ENCODE measurements at places on chromosomes 1 and 21. TPM values are rescaled to one million over a fixed set of nuclear protein-coding genes. Genes with fewer than 3 reads are reported as not detected.

GRCh38 chr1:83756984-83757717 is 241.8 kb downstream of the TTLL7 start:
- no peak overlapping the region for H3K4me3 ChIP-seq
- H3K27me3 ChIP-seq: no peaks in the 10 kb centered on the region
- H3K4me1 ChIP-seq: no peaks in the 10 kb centered on the region

- no peak overlapping the region for H3K27ac ChIP-seq
- no peak overlapping the region for H3K4me3 ChIP-seq
- H3K27me3 ChIP-seq: no peaks in the 10 kb centered on the region
- DNase-seq: no peak
- no peaks in the 10 kb centered on the region for H3K4me1 ChIP-seq
Observed at GRCh38 chr1:56017336-56017735, 562.0 kb downstream of the PLPP3 start.

Gene NHLH1
- not detected for total RNA-seq

Gene TRNP1
- not detected for total RNA-seq

Gene SYT6
- total RNA-seq: 0.17 TPM

DNA sequence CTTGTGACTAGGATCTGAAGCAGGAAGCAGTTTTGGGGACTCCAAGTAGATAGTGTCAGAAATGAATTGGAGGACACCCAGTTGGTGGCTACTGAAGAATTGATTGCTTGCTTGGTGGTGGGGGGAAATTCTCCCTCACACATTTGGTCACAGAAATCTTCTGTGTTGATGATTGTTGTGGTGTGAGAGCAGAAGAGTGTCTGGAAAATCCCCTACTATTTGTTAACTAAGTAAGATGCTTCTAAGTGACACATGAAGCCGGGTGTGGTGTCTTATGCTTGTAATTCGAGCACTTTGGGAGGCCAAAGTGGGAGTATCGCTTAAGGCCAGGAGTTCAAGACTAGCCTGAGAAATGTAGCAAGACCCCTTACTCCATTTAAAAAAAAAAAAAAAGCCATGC is 22.5 kb upstream of the IPP start:
- no peak overlapping the region for H3K4me3 ChIP-seq
- no peak overlapping the region for H3K27ac ChIP-seq
- H3K36me3 ChIP-seq: no peaks in the 10 kb centered on the region
- H3K4me1 ChIP-seq: no peaks in the 10 kb centered on the region

DNA sequence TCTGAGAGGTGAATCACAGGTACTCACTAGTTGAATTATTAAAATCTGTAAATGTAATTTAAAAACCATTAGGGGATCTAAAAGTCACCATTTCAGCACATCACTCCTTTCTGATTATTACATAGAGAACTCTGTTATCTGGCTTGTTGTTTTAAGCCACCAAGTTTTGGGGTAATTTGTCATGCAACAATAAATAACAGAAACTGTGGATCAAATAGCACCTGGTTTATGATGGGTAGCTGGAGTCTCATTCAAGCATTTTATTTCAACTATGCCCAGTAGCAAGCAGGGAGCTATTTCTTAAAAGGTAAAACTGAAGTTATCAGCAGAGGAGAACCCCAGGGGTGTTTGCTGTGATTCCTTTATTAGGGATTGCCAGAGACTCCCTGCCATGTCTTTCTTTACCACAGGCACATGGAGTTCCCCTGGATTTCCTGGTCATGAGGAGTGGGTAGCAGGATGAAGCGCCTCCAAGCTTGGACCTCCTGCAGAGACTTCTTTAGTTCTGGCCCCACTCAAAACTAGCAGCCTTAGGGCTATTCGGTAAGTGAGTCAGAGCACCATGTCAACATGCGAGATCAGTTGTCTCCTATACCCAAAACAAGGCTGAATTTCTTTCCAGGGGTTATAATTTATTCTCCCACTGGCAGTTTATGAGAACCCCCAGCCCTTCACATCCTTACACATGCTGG is 179.2 kb downstream of the GIPC2 start:
- H3K4me1 ChIP-seq: no peaks in the 10 kb centered on the region
- no peak overlapping the region for H3K4me3 ChIP-seq
- H3K27ac ChIP-seq: no peak overlapping the region
- H3K27me3 ChIP-seq: peaks cover 2% of the 10 kb centered on the region

GRCh38 chr1:191993549-191993948 is 164.7 kb upstream of the RGS18 start:
- H3K4me1 ChIP-seq: no peaks in the 10 kb centered on the region
- no peak overlapping the region for H3K4me3 ChIP-seq
- H3K27me3 ChIP-seq: no peaks in the 10 kb centered on the region
- DNase-seq: no peak

DNA sequence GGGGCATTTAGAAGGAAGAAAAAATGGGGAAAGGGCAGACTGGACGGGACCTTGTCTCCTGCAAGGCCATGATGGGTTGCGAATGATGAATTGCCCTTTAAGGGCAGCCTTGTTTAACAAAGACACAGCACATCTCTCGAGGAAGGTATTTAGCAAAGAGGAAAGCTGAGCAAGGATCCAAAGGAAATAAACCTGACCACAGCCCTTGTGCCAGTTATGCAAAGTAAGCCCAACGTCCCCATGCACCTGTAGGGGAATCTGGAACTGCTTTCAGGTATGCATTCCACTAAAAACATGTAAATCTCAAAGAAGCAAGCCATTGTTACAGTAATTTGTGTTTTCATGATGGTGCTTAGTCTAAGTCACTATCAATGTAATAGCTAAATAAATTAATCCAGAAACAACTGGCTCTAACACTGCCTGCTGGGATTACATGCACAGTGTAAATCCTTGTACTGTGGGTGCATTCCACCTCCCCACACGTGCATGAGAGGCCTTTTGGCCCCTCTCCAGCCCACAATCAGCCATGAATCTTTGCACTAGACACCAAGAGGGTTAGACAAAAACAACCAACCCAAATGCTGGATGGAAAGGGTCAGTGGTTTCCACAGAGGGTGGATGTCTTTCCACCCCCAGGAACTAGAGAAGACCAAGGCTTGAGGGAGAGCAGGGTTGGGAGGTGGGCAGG is 228.8 kb upstream of the KAZN start:
- DNase-seq: no peak
- H3K36me3 ChIP-seq: no peaks in the 10 kb centered on the region
- no peaks in the 10 kb centered on the region for H3K4me1 ChIP-seq

- DNase-seq: no peak
- no peak within 1 kb of the TSS for H3K27ac ChIP-seq
- no peak within 1 kb of the TSS for H3K4me3 ChIP-seq
- H3K4me1 ChIP-seq: peaks cover 36% of the 10 kb centered on the region
- peaks cover 31% of the 10 kb centered on the region for H3K27me3 ChIP-seq
Observed at GRCh38 chr1:6419804-6420453, at the start of gene HES2. HES2 (minus strand) TSS chr1:6419919; CDS start chr1:6419820, 99 bp downstream.

Gene ZNF648
- total RNA-seq: not detected

- DNase-seq: no peak
- H3K4me3 ChIP-seq: no peak overlapping the region
- no peak overlapping the region for H3K27ac ChIP-seq
- H3K4me1 ChIP-seq: peaks cover 13% of the 10 kb centered on the region
Observed at GRCh38 chr1:247386687-247387086, 29.3 kb upstream of the NLRP3 start.

Gene GJA9
- not detected for total RNA-seq
